GM12878 (cell line): ENCODE measurements at places on chromosomes 2 and 18. TPM values are rescaled to one million over a fixed set of nuclear protein-coding genes. Genes with fewer than 3 reads are reported as not detected.

DNA sequence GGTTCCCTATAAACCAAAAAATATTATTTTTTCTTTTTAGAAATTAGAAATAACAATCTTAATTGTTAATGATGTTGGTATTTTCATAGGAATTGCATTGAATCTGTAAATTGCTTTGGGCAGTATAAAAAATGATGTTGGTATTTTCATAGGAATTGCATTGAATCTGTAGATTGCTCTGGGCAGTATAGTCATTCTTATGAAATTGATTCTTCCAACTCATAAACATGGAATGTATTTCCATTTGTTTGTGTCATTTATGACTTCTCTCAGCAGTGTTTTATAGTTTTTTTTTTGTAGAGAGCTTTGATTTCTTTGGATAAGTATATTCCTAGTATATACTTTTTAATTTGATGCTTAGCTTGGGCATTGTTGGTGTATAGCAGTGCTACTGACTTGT, 82.0 kb upstream of the NT5C1B start:
- no peaks in the 10 kb centered on the region for H3K4me1 ChIP-seq
- no peaks in the 10 kb centered on the region for H3K36me3 ChIP-seq
- no peaks in the 10 kb centered on the region for H3K27me3 ChIP-seq

DNA sequence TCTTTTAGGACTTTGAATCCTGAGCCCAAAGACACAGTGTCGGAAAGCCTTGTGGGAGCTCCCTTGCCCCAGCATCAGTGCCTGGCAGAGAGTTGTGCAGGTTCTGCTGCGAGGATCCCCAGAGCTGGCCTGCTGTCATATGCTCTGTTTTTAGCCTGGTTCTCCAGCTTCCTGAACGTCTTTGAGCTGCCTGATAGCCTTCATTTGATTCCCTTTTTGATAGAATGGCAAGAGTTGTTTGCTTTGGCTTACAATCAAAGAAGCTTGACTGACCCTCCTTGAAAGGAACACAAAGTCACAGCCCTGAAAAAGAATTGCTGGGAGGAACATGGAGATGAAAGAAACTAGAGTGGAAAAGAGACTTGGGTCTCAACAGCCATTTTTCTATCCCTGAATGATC, 95.4 kb downstream of the C1QL2 start:
- H3K36me3 ChIP-seq: no peaks in the 10 kb centered on the region
- H3K4me1 ChIP-seq: no peaks in the 10 kb centered on the region
- H3K27me3 ChIP-seq: no peaks in the 10 kb centered on the region; the same call in 1 of the 2 replicates
- no peak overlapping the region for H3K4me3 ChIP-seq
- H3K27ac ChIP-seq: no peak overlapping the region

GRCh38 chr2:85173909-85174308, 40.7 kb downstream of the TCF7L1 start:
- H3K4me1 ChIP-seq: no peaks in the 10 kb centered on the region
- no peak overlapping the region for H3K4me3 ChIP-seq
- no peaks in the 10 kb centered on the region for H3K36me3 ChIP-seq
- peaks cover 4% of the 10 kb centered on the region for H3K27me3 ChIP-seq
- no peak overlapping the region for H3K27ac ChIP-seq

DNA sequence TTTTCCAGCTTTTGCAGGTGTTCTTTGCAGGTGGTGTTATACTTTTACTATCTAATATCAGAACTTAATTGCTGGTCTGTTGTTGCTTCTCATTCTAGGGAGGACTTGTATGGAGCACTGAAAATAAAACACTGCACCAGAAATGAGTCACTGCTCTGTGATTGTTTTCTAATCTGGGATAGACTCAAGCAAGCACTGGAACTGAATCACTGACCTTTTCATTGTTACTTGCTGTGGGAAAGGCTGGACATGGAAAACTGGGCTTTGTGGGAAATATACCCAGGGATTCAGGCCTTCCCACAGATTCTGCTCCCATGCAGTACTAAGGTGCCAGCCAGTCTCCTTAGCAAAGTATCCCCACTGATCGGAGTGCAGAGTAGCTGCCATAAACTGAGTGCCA, 470.0 kb upstream of the GCFC2 start:
- no peaks in the 10 kb centered on the region for H3K27me3 ChIP-seq

DNA sequence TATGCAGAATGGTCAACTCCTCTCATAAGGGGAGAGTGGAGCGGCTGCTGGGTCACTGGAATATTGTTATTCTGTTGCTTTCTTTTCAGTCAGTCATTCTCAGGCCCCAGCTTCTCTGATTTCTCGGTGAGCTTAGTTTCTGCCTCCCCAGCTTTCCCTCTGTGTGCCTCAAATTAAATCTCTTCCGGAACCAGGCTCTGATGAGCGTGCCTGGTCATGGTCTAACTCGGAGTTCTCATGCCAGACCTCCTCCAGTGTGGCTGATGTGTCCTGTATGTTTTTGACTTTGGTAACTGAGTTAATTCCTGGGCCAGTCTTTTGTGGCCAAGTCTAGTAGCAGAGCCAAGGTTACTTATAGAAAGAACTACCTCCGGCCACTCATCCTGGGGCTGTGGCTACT, 4.9 kb upstream of the STK11IP start:
- H3K4me3 ChIP-seq: no peak overlapping the region
- H3K27me3 ChIP-seq: no peaks in the 10 kb centered on the region
- H3K27ac ChIP-seq: no peak overlapping the region
- no peaks in the 10 kb centered on the region for H3K4me1 ChIP-seq

TLX2 gene
- 5.3 and 5.5 TPM in 2 replicates for total RNA-seq

- no peaks in the 10 kb centered on the region for H3K27me3 ChIP-seq
- no peaks in the 10 kb centered on the region for H3K36me3 ChIP-seq
- peaks cover 37% of the 10 kb centered on the region for H3K4me1 ChIP-seq
- DNase-seq: no peak
These were observed 2.6 kb downstream of the ANKRD44 start for GRCh38 chr2:197307933-197308521.

NEUROD1 gene
- not detected in 2 replicates for total RNA-seq

FAM110C gene
- total RNA-seq: not detected in 2 replicates

- no peaks in the 10 kb centered on the region for H3K36me3 ChIP-seq
- H3K27ac ChIP-seq: no peak overlapping the region
- no peak for DNase-seq
These were observed 19.0 kb upstream of the MYO1B start for GRCh38 chr2:191226196-191226595.

TFPI gene
- total RNA-seq: 0.29 and 0.41 TPM in 2 replicates

GRCh38 chr2:134934641-134935040, 16.0 kb downstream of the CCNT2 start:
- no peaks in the 10 kb centered on the region for H3K4me1 ChIP-seq
- H3K27ac ChIP-seq: no peak overlapping the region
- H3K36me3 ChIP-seq: no peaks in the 10 kb centered on the region; the same call in none of the 2 replicates
- H3K27me3 ChIP-seq: no peaks in the 10 kb centered on the region
- DNase-seq: no peak

DNA sequence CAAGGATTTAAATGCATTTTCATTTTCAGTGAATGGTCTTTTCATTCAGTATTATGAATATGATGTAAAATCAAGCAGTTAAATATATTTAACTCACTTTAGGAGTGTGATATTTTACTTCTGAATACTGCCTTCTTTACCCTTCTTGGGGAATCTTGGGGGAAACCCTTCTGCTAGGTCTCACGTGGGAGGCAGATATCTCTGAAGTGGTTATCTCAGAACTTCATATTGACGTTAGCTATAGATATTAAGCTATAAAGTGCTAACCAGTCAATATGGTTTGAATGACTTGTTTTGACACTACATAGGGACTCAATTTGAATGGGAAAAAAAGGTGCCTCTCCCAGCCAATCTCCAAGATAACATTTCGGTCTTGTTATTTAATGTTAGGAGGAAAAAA, 9.8 kb downstream of the REL start:
- peaks cover 33% of the 10 kb centered on the region for H3K36me3 ChIP-seq
- no peaks in the 10 kb centered on the region for H3K27me3 ChIP-seq
- peaks cover 9% of the 10 kb centered on the region for H3K4me1 ChIP-seq
- H3K4me3 ChIP-seq: no peak overlapping the region
- H3K27ac ChIP-seq: no peak overlapping the region
- no peak for DNase-seq

- H3K36me3 ChIP-seq: no peaks in the 10 kb centered on the region
- no peaks in the 10 kb centered on the region for H3K4me1 ChIP-seq
- H3K27me3 ChIP-seq: peaks cover 4% of the 10 kb centered on the region; the same call in 1 of the 2 replicates
- H3K27ac ChIP-seq: no peak overlapping the region
These were observed 68.6 kb downstream of the TGOLN2 start for GRCh38 chr2:85259101-85259590.

DNA sequence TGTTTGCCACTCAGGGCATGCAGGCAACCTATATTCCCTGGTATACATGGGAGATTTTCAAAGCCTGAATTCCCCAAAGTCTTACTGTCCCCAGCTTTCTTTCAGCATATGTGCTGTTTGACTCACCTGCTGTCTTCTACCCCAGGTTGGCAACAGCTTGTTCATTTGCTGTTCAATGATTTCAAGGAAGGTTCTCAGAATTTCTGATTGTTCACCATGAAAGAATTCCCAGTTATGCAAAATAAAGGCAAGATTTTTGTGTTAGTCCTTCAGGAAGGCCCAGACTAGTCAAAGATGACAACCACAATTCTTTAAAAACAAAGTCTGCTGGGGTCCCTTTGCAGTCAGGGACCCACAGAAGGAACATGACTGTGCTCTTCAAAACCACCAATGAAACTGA, 1057.8 kb upstream of the CDH2 start:
- no peak overlapping the region for H3K27ac ChIP-seq
- no peaks in the 10 kb centered on the region for H3K4me1 ChIP-seq
- no peaks in the 10 kb centered on the region for H3K36me3 ChIP-seq
- no peaks in the 10 kb centered on the region for H3K27me3 ChIP-seq
- DNase-seq: no peak
- no peak overlapping the region for H3K4me3 ChIP-seq

MRPL44 gene
- 28.9 and 30.6 TPM in 2 replicates for total RNA-seq

CRYBA2 gene
- not detected in 2 replicates for total RNA-seq

ADCY3 gene
- 88.2 and 102 TPM in 2 replicates for total RNA-seq

CPS1 gene
- total RNA-seq: 0.77 and 1.0 TPM in 2 replicates

TGFA gene
- 0.23 TPM in 1 of 2 replicates, not detected in the other for total RNA-seq

IL37 gene
- total RNA-seq: not detected in 2 replicates

- no peaks in the 10 kb centered on the region for H3K4me1 ChIP-seq
- H3K36me3 ChIP-seq: no peaks in the 10 kb centered on the region
- H3K4me3 ChIP-seq: no peak overlapping the region
- DNase-seq: no peak
- H3K27ac ChIP-seq: no peak overlapping the region
These were observed 75.1 kb downstream of the SH3BP4 start for GRCh38 chr2:235026649-235027557.
